ENCODE measurements at places on chromosomes 4 and X. TPM values are rescaled to one million over a fixed set of nuclear protein-coding genes. Genes with fewer than 3 reads are reported as not detected.
A peak's percentile ranks its signal among the peaks of the same experiment; 100 is the strongest.

Gene PABPC1L2B
- not detected for total RNA-seq

GRCh38 chr4:123200051-123200940 lies 196.3 kb upstream of the SPRY1 start:
- DNase-seq, result no peak

Gene TEX28
- not detected for total RNA-seq

GRCh38 chrX:64894454-64895038 lies 81.7 kb downstream of the ZC4H2 start:
- peak; percentile 0 for DNase-seq

DNA sequence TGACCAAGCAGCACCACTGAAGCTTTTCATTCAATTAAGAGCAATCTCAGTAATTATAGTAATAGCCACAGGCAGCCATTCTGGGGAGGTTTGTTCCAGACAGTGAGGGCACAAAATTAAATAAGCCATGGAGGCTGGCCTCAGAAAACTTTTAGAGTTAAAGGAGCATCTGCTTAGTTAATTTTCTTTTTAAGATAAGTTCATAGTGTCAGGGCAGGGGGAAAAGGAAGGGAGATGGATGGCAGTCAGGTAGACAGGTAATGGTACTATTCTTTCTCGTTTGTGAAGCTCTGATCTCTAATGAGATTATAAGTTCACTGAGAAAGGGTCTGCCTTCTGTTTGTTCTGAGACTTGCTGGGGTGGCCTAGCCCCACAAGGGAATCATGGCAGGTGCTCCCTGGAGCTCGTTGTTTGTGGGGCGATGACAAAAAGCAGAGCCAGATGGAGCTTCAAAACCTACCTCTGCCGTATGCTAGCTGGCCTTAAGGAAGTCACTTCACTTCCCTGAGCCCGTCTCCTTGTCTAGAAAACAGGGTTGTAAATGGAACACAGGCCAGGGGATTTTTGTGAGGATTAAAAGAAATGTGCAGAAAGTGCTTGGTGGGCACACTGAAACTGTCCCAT lies 44.6 kb upstream of the FGFBP2 start:
- DNase-seq, result no peak

GRCh38 chr4:94650690-94651089 lies 107.1 kb upstream of the BMPR1B start:
- DNase-seq, result no peak

GRCh38 chrX:136711147-136711546 lies 63.2 kb downstream of the CD40LG start:
- peak; percentile 56 for DNase-seq

DNA sequence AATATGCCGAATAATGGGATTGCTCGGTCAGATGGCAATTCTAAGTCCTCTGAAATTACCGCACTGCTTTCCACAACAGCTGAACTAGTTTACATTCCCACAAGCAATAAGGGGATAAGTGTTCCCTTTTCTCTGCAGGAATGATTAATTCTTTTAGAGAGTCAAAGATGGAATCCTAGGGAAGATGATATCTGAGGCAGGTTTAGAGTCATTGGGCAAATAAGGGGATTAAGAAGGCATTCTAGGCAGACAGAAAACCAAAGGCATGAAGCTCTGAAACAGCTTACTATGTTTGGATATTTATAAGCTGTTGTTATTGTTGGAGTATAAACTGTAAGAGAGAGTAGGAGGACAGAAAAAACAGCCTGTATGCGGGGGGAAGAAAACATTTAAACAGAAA lies 85.7 kb downstream of the TET2 start:
- no peak for DNase-seq

- no peak for DNase-seq
These were observed 149.4 kb upstream of the PSAPL1 start for GRCh38 chr4:7584098-7584497.

GRCh38 chr4:77095101-77095821 lies 19.5 kb upstream of the CCNI start:
- peak; percentile 70 for DNase-seq

Gene WDR1
- total RNA-seq, result 240 TPM

Gene GAB3
- total RNA-seq, result 2.0 TPM

Gene GPRASP2
- 4.0 TPM for total RNA-seq

- DNase-seq, result no peak
These were observed 490.6 kb downstream of the INPP4B start for GRCh38 chr4:142355421-142355930.

DNA sequence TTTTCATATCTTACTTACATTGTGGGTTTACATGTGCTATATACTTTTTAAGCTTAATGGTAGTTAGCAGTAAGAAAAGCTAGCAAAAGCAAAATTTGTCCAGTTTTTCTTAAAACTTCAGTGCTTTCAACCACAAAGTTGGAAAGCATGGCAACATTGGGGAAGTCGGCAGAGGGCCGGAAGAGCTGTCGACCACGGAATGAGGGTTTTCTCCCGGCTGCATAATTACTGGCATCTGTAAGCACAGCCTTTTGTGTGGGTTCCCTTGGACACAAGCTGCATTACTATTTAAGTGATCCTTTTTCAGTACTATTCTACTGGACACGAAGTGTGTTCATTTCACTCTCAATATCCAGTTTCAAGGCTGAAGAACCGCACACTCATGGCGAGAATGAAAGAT lies 560.4 kb downstream of the ANKRD50 start:
- no peak for DNase-seq

DNA sequence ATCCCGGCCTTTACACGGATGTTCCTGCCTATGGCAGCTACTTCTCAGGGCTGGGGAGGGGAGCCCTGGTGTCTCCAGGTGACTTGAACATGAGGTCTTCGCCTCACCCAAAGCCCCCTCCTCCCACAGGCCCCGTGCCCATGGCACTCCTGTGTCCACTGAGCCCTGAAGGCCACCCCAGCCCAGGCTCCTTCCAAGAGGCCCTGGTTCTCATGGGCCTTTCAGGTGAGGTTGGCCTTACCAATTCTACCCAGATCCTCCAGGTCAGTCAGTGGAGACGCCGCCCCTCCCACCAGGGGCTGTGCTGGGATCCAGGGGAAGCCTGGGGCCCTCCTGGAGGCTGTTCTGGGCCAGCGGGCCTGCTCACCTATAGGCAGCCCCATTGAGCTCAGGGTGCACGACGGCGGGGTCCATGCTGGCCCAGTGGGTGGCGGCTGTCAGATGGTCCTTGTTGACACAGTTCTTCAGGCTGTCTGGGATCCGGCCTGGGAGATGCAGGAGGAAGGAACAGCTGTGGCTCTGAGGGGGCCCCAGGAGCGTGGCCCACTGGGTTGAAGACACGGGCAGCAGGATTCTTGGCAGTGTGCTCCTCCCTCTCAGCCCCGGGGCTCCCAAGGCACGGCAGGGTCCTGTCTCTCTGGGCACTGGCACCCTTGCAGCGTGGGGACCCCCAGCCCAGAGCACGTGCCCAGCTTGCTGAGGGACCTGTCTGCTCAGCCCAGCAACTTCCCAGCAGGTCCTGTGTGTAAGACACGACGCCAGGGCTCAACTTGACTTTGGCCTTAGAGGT lies 36.2 kb downstream of the CTBP1 start:
- no peak for DNase-seq

DNA sequence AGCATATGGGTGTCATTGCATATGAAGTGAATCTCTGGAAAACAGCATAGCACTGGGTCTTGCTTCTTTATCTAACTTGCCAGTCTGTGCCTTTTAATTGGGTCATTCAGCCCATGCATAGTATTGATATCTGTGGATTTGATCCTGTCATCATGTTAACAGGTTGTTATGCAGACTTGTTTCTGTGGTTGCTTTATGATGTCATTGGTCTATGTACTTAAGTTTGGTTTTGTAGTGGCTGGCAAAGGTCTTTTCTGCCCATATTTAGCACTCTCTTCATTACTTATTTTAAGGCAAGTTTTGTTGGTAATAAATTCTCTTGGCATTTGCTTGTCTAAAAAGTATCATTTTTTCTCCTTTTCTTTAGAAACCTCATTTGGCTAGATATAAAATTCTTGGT lies 221.1 kb upstream of the ITM2A start:
- DNase-seq, result no peak

DNA sequence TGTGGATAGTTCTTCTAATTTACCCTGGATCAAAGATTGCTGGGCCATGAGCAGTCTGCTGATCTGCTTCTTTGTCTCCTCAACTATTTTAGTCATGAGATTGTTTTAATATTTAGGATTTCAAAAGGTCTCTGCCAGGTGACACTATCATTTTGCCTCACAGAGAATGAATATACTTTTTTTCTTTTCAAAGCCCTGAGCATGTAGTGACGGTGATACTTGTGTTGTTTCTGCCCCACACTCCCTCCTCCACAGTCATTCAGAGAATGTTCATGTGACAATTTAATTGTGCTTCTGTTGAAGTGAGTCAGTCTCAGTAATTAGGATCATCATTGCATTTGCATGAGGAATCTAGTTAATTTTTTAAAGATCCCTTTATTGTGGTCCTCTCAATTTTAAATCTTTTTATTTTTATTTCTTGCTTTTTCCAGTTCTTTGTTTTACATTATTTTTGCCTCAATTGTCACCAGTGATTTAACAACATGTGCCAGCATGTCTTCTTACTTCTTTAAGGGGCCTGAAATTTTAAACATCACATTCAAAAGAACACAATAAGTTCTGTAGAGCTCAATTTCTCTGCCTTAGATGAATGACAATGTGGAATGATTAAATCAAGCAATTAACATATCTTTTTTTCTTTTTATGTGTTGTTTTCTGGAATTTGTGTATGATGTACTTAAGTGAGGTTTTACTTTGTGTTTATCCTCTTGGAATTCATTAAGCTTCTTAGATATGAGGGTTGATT lies 12.3 kb downstream of the MMRN1 start:
- no peak for DNase-seq

- DNase-seq, result no peak
These were observed 226.2 kb downstream of the PALLD start for GRCh38 chr4:168723020-168723419.

Gene PCDH7
- 3.6 TPM for total RNA-seq

Gene LRBA
- 64.5 TPM for total RNA-seq

Gene G3BP2
- total RNA-seq, result 179 TPM

GRCh38 chr4:12421364-12421763 lies 992.7 kb upstream of the HS3ST1 start:
- DNase-seq, result peak; percentile 6

- DNase-seq, result no peak
These were observed 15.1 kb upstream of the LHFPL1 start for GRCh38 chrX:112694811-112695210.

Gene HMGB2
- total RNA-seq, result 124 TPM

Gene CPZ
- not detected for total RNA-seq

Gene SCML2
- total RNA-seq, result 3.5 TPM

GRCh38 chr4:13893211-13893610 lies 265.7 kb upstream of the BOD1L1 start:
- no peak for DNase-seq

Gene BLTP1
- total RNA-seq, result 28.0 TPM

- DNase-seq, result no peak
These were observed 53.7 kb downstream of the COQ2 start for GRCh38 chr4:83230928-83231327.

DNA sequence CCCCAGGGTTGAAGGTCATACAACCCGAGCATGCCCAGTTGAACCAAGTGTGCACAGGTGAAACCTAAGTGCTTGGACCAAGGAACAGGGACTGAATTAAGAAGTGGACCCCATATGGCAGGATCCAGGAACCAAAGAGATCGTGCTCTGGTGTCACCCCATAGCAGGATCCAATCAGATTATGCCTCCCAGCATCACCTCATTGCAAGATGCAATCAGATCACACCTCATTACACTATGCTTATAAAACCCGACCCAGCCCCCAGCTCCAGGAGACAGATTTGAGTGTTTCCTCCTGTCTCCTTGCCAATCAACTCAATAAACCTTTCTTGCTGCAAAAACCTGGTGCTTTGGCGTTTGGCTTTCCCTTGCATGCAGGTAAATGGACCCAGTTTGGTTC lies 37.6 kb downstream of the EFHC2 start:
- DNase-seq, result no peak

GRCh38 chr4:681736-682451 lies 7.1 kb downstream of the SLC49A3 start:
- peak; percentile 47 for DNase-seq

DNA sequence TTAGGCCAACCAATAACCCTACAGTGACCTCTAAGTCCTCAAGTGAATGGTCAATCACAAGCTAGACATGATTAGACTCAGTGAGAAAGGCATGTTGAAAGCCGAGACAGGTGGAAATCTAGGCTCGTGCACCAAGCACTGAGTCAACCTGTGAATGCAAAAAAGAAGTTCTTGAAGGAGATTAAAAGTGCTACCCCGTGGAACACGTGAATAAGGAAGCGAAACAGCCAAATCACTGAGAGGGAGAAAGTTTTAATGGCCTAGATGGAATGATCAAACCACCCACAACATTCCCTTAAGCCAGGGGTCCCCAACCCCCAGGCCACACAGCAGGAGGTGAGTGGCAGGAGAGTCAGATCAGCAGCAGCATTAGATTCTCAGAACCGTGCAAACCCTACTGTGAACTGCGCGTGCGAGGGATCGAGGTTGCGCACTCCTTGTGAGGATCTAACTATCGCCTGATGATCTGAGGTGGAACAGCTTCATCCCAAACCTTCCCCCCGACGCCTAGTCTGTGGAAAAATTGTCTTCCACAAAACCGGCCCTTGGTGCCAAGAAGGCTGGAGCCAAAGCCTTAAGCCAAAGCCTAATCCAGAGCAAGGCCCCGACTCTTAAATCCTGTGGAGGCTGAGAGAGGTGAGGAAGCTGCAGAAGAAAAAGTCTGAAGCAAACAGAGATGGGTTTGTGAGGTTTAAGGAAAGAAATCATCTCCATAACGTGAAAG lies 19.5 kb upstream of the PDE6B start:
- no peak for DNase-seq

Gene HSFX4
- total RNA-seq, result not detected

Gene RAB41
- total RNA-seq, result not detected

GRCh38 chrX:128816919-128817318 lies 706.4 kb downstream of the SMARCA1 start:
- peak; percentile 18 for DNase-seq

GRCh38 chr4:109164011-109164410 lies 138.4 kb downstream of the COL25A1 start:
- DNase-seq, result peak; percentile 3

GRCh38 chr4:113673450-113673849 lies 88.1 kb downstream of the CAMK2D start:
- peak; percentile 68 for DNase-seq

GRCh38 chr4:141647966-141648365 lies 11.6 kb downstream of the IL15 start:
- DNase-seq, result no peak

Measured in MCF 10A (cell line).